ENCODE measurements at places on chromosomes 4 and X.

GRCh38 chrX:57737881-57738280 lies 57.8 kb upstream of the NLRP2B start:
- no peak for DNase-seq

GRCh38 chr4:113574636-113575103 lies 186.9 kb downstream of the CAMK2D start:
- peak; percentile 75 for DNase-seq

GRCh38 chr4:174503079-174503715 lies 19.1 kb downstream of the HPGD start:
- no peak for DNase-seq

DNA sequence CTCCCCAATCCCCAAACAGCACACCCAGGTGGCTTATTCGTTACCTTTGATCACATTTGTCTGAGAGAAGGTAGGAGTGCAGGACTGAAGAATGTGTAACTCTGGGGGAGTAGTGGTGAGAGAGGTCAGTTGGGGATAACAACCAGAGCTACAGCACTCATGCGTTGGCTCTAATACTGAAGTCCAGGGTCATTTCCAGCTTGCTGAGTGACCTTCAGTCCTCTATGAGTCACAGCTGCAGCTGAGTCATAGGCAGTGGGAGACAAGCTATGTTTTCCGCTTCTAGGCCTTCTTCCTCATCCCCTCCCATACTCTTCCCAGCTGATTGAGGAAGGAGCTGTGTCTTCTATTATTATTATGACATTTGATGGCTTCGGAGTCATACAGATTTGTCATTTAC lies 31.6 kb upstream of the CT47C1 start:
- peak; percentile 34 for DNase-seq

DNA sequence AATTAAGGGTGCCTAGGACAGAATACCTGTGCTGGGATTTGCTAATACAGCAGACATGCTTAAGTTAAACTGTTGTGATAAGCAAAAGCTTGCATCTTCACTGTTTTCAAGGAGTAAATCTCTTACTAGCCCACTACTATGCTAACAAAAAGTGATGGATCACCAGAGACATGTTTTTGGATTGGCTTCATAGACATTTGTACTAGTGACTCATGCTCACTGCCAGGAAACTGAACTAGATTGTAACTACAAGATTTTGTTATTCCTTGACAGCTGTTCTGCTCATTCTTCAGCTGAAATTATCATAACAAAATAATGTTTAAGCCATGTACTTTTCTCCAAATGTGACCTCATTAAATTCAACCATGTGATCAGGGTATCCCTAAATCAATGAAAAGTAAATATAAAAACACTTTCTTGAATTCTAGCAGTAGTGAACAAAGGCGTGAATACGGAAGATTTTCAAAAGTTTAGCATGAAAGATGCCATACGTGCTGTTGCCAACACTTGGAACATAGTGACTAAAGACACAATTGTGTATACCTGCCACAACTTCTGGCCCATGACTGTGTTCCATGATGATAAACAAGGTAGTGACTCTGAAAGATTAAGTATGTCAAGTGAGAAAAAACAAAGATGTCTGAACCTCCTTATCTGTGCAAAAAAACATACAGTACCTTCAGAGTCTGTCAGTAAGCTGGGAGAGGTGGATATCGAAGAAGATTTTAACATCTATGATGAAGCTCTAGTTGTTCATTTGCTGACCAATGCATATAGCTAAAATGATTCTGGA lies 154.0 kb downstream of the BTC start:
- peak; percentile 81 for DNase-seq

- no peak for DNase-seq
These were observed 43.5 kb upstream of the HERC6 start for GRCh38 chr4:88335092-88335665.

DNA sequence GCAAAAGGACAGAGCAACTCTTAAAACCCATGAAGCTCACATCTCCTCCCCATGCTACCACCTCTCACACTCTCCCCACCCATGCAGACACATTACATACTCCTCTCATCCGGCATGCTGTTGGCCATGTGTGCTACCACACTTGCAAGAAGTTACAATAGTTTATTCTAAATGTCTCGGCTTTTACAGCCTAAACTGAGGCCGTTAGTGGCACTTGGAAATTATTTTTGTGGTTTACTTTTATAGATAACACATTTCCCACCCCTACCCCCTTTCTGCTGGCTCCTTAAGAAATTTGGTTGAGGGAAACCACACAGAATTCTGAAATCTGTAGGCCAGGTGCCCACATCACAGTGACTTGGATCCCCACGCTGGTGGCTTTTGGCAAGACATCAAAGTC lies 141.1 kb upstream of the HHIP start:
- DNase-seq: peak; percentile 49

- peak; percentile 27 for DNase-seq
These were observed 65.7 kb downstream of the SHROOM2 start for GRCh38 chrX:9851890-9852289.

- no peak for DNase-seq
These were observed 273.5 kb downstream of the C4orf33 start for GRCh38 chr4:129369361-129370010.

GRCh38 chr4:105162123-105162796 lies 15.6 kb downstream of the TET2 start:
- DNase-seq: no peak

DNA sequence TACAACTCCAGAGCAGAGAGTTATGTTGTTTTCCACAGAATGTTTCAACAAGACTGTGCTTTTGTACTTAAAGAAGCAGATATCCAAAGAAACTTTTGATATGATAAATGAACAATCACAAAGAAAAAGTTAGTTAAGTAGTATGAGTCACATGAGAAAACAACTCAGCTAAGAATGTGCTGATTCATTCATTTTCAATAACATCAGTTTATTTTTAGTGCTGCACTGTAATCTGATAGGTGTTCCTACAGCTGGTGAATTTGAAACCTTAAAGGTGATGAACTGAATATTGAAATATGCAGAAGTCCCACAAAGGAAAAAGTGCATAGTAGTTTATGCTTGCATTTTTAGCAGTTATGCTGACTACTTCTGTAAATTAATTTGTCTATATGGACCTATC lies 180.3 kb upstream of the TENM3 start:
- DNase-seq: peak; percentile 72

DNA sequence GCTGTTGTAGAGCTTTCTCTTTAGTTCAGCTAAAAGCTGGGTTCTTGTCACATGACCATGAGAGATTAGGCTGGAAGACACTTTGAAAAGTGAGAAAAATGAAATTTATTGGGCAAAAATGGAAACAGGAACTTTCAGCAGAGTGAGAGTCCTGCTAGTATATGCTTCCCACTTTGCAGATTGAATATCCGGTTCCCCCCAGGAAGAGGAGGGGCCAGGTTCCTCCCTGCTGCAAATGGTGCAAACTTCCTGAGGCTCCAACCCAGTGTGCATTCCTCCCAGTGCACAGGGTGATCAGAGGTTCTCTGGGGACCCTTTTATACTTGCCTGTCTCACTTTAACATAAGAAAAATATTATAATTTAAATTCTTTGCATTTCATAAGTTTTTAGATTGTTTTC lies 119.9 kb upstream of the SPIN4 start:
- no peak for DNase-seq

DNA sequence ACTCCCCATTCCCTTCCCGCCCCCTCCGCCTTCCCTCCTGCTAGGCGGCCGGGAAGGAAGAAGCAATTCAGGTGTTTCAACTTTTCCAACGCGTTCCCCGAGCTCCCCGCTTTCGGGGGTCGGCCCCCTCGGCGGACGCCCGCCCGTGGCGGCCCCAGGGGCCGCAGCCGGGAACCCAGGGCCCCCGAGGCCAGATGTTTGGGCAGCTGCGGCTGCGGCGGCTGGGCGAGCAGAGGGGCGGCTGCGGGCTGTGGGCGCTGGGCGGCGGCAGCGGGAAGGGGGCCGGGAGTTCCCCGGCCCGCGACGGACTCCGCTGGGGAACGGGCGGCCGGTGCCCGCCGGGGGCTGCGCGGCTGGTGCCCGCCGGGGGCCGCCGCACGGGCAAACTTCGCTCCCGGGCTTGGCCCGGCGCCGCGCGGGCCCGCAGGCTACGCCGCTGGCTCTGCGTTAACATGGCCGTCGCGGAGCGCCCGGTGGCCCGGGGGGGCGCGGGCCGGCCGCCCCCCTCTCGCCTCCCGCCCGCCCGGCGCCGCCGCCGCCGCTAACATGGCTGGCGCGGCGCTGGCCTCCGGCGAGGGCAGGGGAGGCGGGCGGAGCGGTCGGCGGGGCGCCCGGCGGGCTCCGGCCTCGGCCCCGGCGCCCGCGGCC lies 510 bp downstream of the HMGB3 start:
- peak; percentile 43 for DNase-seq

Measured in astrocyte of the hippocampus (primary cell).